HCT116 (cell line): ENCODE measurements at places on chromosomes 16 and 17.
A peak's percentile ranks its signal among the peaks of the same experiment; 100 is the strongest.

DNA sequence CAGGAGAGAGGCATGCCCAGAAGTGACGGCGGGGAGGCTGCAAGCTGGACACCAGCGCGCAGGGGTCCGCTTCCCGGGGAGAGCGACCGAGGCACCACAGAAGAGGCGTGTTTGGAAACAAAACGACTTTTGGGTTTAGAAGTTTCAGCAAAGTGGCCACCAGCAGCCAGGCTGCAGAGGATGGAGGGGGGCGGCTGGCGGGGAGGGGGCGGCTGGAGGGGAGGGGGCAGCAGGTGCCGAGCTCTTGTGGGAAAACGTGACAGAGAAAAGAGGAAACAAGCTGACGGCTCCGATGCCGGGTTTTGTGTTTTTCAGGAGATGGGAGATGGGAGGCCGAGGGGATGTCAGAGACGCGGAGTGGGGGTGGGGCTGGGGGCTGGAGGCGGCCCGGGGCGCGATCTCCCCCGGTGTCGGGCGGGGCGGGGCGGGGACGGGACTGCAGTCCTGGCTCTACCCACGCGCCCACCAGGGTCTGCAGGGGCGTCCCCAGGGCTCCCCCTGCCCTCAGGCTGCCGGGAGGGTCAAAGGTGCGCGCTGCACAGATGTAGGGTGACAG is 32.1 kb upstream of the RPH3AL start:
- no peak for DNase-seq

GRCh38 chr17:1995321-1995892 is 29.7 kb downstream of the RTN4RL1 start:
- no peak for DNase-seq

DNA sequence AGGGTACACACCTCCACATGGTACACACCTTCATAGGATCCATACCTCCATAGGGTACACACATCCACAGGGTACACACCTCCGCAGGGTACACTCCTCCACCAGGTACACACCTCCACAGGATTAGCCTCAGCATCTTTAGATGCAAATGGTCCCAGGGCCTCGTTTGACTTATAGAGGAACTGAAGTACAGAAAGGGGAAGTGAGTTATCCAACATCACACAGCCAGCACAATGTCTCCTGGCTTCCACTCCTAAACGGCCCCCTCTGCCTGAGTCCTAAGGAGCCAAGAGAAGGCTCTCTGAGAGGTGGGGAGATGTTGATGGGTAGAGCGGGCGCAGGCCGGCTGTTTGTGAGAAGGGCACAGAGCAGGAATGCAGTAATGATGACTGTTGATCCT is 12.0 kb downstream of the FOXN1 start:
- no peak for DNase-seq

DNA sequence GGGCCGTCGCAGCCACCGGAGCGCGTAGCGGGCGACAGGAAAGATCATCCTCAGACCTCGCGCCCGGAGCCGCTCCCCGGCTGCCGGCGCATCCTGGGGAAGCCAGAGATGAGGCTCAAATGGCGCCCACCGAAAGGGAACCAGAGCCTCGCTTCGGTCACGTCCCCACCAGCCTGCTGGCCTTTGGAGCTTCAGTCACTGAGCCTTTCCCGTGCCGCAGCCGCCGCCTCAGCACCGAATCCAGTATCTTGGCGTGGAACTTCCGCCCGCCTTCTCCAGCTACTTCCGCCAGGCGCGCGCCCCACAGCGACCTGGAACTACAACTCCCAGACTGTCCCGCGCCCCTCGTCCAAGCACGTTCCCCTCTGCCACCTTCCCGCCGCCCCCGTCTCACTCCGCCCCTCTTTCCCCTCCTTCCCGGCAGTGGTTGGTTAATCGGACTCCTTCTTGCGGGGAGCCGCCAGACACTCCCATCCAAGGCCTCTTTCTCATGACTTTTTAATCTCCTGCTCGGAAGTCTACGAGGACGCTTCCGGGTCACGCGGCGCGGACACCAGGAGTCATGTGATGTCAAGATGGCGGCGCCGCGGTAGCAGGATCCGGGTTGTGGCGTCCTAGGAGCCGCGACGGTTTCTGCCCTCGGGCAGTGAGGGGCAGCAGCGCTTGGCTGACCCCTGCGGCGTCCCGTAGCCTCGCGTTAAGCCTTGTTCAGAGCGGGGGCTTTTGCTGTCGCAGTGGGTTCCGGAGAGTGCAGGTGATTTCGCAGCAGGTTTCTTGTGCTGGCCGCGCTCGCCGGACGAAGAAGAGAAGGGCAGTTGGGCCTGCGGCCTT is at the start of the genes SMCR8 and TOP3A:
SMCR8 (plus strand) TSS at position 563 of the 831 bp plus-strand sequence. CDS start 497 bp downstream, outside the sequence.
TOP3A (minus strand) TSS at position 264 of the 831 bp plus-strand sequence; CDS start at position 48, 216 bp downstream.
- peak; percentile 91 for DNase-seq

DNA sequence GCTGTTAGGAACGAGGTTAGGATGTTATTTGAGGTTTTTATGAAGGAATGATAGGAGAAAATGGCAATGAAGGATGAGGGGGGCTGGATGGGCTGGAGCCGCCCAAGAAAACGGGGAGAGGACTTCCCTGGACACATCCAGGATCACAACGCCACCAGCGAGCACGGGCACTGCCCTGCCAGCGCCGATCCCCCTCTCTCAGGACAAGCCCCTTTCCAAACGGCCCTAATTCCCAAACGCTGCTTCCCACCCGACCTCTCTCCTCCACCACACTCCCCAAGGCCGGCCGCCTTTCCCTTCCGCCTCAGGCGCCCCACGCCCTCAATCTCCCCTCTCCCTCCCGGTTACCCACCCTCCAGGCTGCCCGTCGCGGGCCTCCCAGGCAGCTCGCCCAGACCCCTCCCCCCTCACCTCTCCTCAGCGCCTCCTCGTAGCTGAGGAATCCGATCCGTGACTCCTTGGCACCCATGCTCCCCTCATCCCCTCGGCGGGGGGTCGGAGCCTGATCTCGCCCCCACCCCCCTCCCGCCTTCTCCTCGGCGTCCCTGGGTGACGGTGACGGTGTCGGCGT is 377 bp downstream of the USP32 start:
- DNase-seq: no peak

- DNase-seq: no peak
These were observed 13.8 kb downstream of the COPRS start for GRCh38 chr17:31845291-31845690.

DNA sequence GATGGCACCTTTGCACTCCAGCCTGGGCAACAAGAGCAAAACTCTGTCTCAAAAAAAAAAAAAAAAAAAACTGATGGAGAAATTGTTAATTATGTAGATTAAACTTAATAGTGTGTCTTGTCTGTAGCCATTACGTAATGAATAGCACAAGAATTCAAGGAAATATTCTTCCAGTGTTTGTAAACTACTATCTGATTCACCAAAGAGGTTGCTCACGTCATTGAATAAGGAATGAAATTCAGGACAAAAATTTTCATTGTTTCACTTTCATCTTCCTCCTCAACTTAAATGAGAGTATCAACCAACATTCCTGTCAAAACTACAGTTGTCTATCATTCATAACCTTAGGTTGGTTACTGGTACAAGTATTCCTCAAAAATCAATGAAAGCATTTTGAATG is 30.7 kb upstream of the MYO18A start:
- no peak for DNase-seq

- DNase-seq: no peak
These were observed 11.5 kb downstream of the ZNF597 start for GRCh38 chr16:3431779-3432219.
